ENCODE measurements at places on chromosomes 5 and 9.

GRCh38 chr9:136522314-136523237, 23.3 kb downstream of the NOTCH1 start:
- DNase-seq: no peak

GRCh38 chr9:1599961-1600360, 415.2 kb upstream of the SMARCA2 start:
- DNase-seq: no peak

- no peak for DNase-seq
These were observed 36.7 kb downstream of the FBXW2 start for GRCh38 chr9:120756531-120756930.

DNA sequence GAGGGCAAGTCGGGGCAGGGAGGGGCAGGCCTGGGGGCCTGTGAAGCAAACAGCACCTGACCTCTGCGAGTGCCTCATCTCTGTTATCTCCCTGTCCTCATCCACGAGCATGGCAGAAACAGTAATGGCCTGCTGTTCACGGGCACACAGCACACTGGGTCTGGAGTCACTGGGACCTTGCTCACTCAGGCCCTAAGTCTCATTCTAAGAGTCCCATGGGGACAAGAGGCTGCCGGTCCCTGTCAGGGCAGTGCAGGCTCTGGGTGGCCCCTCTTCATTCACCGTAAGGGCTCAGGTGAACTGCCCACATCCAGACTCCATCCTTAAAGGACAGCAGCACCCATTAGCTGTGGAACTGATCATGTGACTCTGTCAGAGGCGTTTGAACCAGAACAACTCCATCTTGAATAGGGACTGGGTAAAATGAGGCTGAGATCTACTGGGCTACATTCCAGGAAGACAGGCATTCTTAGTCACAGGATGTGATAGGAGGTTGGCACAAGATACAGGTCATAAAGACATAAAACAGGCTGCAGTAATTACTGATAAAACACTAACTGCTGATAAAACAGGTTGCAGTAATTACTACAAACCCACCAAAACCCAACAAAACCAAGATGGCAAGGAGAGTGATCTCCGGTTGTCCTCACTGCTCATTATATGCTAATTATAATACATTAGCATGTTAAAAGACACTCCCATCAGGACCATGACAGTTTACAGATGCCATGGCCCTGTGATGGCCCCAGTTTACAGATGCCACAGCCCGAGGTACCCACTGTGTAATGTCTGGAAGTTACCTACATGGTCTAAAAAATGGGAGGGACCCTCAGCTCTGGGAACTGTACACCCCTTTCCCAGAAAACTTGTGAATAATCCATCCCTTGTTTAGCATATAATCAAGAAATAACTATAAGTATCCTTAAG, 28.7 kb downstream of the BICD2 start:
- DNase-seq: no peak

DNA sequence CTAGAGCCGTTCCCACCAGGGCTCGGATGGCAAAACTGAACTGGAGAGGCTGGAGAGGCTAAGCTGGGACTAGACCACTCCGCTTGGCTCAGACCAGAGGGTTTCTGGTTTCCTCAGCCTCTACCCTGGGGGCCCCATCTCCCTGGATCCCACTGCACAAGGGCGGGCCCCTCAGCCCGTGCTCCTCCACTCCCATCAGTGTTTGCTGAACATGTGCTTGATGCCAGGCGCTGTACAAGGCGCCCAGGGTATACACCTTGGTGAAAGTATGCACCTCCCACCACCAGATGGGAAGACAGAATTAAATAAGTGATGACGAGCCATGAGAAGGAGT, 18.0 kb downstream of the GPX3 start:
- peak; percentile 68 for DNase-seq

GRCh38 chr5:19859020-19859419, 129.0 kb downstream of the CDH18 start:
- no peak for DNase-seq
